GM10248 (cell line): ENCODE measurements at places on chromosomes 6 and 20.

DNA sequence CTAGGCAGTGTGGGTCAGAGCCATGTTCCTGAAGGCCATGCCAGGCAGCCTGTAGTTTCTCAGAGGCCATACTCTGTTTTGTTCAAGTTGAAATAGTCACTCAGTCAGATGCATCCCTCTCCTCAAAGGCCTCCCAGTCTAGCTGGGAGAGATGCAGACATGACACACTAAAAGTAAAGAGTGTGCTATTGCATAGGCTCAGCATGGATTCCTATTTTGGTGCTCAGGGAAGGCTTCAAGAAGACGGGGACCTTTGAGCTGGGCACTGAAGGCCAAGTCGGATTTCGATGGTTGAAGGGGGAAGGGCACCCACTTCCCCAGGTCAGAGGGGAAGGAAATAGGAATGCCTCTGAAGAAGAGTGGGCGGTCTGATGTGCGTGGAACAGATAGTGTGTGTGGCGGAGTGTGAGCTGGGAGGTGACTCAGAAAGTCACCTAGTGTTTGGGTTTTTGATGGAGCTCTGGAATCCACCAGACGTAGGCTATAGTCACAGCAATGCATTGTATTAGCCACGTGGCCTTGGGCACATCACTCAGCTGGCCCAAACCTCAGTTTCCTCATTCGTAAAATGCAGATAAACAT is 3.7 kb downstream of the EPB41L1 start:
- DNase-seq = no peak

DNA sequence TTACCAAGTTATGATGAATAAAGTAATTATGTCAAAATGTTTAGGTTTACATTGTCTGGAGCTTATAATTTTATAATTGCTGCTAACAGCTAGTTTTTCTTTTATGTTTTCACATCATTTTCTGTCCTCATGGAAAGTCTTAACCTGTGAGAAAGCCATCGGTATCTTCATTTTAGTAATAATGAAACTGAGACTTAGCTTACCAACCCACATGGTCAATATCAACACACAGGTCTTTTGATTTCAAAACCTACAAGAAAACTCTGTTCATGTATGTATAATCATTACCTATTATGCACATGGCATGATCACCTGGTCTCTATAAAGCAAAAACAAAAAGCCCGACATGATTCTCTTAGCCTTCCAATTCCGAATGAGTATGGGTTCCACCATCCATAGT is 61.9 kb downstream of the KCNQ5 start:
- peak; percentile 56 for DNase-seq

- DNase-seq = no peak
Measured at GRCh38 chr6:22325481-22325880, 28.6 kb upstream of the PRL start.

DNA sequence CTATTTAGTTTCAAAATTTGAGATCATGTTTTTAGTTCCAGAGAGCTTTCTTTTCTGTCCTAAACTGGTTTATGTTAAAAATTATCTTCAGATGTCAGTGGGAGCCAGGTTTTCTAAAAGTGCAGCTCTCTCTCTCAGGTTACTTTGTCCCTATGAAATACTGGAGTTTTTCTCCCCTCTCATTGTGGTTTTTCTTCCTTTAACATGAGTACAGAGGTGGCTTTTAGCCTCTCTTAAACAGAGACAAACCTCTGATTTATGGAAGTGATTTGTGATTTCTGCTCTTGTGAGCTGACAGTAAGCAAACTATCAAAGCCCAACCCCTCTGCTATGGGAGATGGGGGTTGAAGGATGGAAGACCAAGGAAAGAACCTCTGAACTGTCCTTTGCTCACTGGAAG is 85.7 kb downstream of the LIN28B start:
- DNase-seq = no peak

DNA sequence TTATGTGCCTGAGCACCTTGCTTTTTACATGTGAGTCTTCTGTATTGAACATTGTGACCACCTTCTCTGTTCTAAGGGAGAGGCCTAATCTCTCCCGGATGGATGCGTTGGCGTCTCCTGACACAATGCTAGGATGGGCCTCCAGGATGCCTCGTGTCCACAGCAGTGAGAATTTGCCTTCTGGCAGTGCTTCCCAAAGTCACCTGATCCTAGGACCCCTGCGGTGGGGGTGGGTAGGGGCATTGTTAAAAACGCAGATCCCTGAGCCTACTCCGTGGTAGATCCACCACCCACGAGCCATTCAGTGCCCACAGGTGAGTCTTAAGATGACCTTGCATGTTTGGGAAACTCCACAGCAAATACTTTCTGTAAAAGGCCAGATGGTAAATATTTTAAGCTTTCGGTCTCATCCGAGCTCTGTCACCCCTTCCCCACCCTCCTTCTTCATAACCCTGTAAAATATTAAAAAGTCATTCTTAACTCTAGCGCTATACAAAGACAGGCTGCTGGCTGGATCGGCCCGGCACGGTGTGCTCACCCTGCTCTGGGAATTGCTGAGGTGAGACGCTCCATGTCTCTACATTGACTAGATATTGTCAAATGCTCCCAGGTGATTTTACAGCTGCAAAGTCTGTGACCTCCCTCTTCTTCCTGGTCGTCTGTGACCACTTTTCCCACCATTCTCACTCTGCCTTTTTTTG is 106.7 kb upstream of the IYD start:
- DNase-seq = no peak

DNA sequence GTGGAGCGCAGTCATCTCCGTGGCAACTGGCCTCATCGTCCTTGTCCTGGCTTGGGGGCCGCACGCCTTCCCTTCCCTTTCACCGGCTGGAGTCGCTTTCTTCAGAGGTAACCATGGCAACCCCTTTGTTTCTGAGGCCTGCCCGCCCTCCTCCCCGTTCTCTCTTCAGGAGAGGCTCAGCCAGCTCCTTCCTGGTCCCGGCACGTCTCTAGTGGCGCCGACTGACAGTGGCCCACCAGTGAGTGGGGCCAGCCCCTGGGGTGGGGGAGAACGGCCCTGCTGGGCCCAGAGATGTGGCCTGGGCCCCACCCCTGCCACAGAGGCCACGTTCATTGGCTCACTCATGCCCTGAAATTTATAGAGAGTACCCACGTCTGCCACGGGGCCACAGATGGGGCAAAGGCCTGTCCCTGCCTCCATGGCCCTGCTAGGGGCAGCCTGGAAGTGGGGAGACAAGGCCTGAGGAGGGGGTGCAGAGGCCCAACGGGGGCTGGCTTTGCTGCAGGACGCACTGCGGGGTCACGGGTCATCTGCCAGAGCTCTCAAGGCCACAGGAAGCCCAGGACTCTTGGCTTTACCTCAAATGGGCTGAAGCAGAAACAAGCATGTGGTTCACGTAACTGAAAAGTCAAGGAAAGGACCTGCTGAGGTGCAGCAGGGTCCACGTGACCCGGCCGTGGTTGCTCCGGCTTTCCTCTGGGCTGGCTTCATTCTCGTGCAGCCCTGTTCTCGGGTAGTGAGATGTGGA is 1.4 kb upstream of the OSBPL2 start:
- DNase-seq = no peak

DNA sequence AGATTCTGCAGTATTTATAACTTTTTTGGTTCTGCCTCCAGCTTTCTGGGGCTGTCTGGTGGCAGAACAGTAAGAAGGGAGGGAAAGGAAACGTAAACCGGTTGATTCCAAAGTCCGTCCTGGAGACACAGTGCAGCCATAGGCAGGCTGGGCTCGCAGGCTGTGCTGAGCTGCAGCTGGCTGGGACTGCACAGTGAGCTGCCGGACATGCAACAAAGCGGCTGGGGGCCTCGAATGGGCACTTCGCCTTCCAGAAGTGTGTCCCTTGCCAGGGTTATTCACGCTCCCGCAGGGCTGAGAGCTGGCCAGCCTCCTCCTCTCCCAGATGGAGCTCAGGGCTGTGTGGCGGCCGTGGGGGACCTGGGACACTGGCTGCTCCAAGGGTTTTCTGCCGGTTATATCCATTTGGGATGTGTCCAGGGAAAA is 78.1 kb upstream of the CD93 start:
- no peak for DNase-seq

- no peak for DNase-seq
Measured at GRCh38 chr20:1436263-1436662, 30.4 kb downstream of the NSFL1C start.

DNA sequence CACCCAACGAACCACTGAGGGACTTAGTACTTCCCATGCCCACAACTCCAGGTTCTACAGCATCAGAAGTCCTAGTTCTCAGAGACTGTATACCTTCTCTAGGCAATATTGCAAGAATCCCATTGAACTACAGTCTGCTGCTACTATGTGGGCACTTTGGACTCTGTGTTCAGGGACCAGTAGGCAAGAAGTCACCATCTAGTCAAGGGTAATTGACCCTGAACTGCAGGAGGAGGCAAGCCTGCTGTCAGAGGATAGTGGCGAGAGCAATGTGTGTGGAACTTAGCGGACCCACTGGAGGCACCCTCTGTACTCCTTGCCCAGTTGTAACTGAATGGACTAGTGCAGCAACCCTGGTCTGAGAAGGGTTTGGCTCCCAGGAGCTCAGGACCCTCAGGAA is 15.7 kb downstream of the HEBP2 start:
- DNase-seq = no peak
